ENCODE measurements at places on chromosomes 4 and X.

DNA sequence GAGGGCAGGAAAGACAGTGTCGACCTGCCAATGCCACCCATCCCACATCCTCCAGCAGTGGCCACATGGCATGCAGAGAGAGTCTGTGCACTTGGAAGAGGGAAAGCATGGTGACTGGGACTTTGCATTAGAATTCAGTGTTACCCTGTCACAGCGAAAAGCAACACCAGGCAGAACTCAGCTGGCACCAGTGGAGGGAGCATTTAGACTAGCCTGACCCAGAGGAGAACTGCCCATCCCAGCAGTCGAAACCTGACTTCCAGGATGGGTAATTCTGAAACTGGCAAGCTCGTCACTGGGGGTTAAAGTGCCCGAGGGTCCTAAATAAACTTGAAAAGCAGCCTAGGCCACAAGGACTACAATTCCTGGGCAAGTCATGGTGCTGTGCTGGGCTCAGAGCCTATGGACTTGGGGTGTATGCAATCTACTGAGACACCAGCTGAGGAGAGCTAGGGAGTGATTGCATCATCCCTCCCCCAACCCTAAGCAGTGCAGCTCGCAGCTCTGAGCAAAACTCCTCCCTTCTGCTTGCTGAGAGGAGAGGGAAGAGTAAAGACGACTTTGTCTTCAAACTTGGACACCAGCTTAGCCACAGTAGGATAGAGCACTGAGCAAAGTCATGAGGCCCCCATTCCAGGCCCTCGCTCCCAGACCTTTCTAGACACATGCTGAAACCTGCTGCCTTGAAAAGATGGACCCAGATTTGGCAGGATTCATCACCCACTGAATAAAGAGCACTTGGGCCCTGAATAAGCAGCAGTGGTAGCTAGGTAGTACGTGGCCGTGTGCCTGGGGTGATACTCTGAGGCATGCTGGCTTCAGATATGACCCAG lies 68.8 kb downstream of the DDX60L start:
- no peak for DNase-seq

DNA sequence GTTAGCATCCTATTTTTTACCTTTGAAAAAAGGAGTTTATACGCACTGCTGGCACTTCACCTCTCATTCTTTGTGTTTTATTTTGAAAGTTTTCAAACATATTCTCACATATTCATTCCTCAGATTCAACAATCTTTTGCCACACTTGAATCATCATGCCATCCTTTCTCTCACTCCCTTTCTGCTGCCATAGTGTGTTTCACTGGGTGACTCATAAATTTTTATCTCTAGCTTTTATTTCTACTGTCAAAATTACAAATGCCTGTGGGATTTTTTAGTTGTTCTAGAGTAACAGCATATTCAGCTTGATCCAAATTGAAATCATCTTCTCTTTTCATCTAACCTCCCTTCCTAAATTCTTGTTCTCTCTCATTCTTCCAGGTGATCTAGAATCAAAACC lies 28.0 kb downstream of the MFSD8 start:
- no peak for DNase-seq

- no peak for DNase-seq
Measured at GRCh38 chrX:63526863-63527262, 175.7 kb upstream of the SPIN4 start.

GRCh38 chr4:105605493-105605892 lies 53.1 kb downstream of the ARHGEF38 start:
- no peak for DNase-seq

DNA sequence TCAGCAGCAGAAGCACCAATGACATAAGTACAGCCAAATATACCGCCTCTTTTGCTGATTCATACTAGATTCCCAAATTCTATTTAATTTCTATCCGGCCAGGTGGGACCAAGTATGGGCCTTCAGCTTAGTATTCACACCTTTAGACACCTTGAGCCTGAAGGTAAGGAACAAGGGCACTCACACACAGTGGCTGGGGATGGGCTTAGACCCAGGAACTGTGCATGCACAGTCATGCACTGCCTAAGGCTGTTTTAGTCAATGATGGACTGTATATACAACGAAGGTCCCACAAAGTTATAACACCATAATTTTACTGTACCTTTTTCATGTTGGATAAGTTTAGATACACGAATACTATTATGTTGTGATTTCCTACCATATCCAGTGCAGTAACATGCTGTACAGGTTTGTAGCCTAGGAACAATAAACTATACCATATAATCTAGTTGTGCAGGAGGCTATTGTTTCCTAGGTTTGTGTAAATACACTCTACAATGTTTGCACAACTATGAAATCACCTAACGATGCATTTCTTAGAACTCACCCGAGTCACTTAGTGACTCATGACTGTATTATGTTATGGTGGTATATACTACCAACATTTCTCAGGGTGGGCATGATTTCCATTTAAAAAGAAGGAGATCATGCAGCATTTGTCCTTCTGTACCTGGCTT lies 9.7 kb upstream of the CLNK start:
- DNase-seq: no peak

DNA sequence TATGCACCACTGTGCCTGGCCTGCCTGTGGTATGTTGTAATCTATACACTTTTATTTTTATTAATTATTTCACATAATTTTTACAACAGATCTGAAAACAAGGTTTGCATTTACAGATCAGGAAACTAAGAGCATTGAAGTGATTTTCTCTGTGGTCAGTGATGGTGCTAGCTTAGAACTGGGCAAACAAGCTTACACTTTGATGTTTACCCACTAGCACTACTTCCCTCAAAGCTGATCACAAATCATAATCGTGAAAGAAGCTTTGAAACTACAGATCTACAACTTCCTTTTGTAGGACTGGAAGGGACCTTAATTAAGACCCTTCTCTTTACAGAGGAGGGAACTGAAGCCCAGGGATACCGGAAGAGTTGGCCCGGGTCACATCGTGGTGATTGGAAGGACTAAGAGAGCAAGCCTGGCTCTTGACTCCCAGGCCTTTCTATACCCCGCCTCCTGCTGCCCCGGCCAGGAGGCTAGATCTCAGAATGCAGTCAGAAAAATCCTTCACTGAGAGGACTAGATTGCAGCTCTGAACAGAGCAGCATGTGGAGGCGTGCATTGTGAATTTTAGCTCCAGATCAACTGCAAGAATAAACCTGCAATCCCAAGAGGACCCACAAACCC lies 93.7 kb upstream of the ZNF827 start:
- DNase-seq: no peak

- DNase-seq: no peak
Measured at GRCh38 chr4:86497980-86498862, 95.9 kb upstream of the PTPN13 start.

- DNase-seq: no peak
Measured at GRCh38 chr4:142698552-142698951, 147.5 kb downstream of the INPP4B start.

DNA sequence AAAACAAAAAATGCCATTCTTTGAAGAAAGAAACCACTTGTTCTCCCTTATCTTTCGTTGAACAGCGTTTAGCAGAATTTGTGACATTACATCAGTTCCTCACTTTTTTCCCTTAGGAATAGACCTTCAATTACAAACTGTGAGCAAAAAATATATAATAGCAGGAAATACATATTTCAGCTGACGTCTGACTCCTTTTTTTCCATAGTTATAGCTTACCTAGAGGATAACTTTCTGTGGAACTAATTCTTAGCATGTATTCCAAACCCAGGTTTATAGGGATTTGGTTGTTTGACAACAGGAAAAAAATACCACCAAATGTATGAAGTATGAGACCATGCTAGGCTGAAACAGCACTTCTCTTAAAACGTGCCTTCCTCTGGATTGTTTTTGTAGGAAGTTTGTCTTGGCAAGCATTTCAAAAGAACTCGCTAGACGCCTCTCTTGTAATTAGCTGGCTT lies 2.0 kb upstream of the LIMCH1 start:
- no peak for DNase-seq

GRCh38 chrX:45851434-45851991 lies 650.8 kb upstream of the DIPK2B start:
- no peak for DNase-seq

- DNase-seq: no peak
Measured at GRCh38 chr4:62394766-62395165, 1194.6 kb downstream of the ADGRL3 start.
